ENCODE measurements at places on chromosomes 3 and 15. TPM values are rescaled to one million over a fixed set of nuclear protein-coding genes. Genes with fewer than 3 reads are reported as not detected.

The PLA2G4D gene
- total RNA-seq, result not detected

The ITIH1 gene
- not detected for total RNA-seq

The KCNMB2 gene
- total RNA-seq, result 1.9 TPM

The OPA1 gene
- 51.0 TPM for total RNA-seq

DNA sequence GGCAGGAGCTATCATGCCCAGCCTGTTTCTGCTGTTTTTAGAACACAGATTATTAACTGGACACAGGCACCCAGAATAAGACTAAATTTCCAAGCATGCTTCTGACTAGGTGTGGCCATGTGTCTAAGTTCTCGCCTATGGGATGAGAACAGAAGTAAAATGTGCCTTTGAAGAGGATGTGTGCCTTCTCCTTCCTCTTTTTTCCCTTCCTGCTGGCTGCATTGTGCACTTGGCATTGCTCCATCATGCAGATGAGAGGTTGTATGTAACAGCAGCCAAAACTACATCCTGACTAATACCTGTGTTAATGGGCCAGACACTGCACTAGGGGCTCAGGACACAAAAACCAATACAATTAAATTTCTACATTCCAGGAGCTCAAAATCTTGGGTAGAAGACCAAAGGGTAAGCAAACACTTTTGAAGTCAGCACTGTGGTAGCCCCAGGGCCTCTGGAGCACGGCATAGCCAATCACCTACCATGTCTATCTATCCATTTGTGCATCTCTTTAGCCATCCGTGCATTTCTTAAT is 40.9 kb upstream of the RNU6-1 start:
- H3K27ac ChIP-seq, result no peak overlapping the region
- DNase-seq, result no peak
- no peaks in the 10 kb centered on the region for H3K36me3 ChIP-seq
- H3K4me1 ChIP-seq, result no peaks in the 10 kb centered on the region
- no peaks in the 10 kb centered on the region for H3K27me3 ChIP-seq

- H3K4me1 ChIP-seq, result no peaks in the 10 kb centered on the region
- no peak overlapping the region for H3K4me3 ChIP-seq
- no peak for DNase-seq
- no peak overlapping the region for H3K27ac ChIP-seq
Observed at GRCh38 chr3:25150199-25150598, 277.9 kb upstream of the RARB start.

GRCh38 chr3:172279974-172280373 is 168.3 kb downstream of the GHSR start:
- no peak for DNase-seq
- H3K4me1 ChIP-seq, result peaks cover 22% of the 10 kb centered on the region
- no peak overlapping the region for H3K27ac ChIP-seq

DNA sequence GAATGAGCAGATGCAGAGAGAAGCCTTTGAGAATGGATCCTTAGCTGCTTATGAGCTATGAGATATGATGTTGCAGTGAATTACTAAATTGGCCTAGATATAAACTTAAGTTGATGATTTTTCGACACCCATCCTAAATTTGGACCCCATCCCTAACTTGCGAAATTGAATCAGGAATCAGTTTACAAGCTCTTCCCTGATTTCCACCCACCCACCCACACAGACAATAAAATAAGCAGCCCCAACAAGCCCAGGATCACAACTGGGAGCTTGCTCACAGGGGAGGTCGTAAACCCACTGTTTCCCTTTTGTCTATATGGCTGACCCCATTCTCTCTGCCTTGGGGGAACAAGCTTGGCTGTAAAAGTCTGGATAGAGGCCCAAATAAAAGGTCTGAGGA is 57.3 kb downstream of the GREM1 start:
- H3K4me3 ChIP-seq, result no peak overlapping the region
- H3K4me1 ChIP-seq, result no peaks in the 10 kb centered on the region
- H3K36me3 ChIP-seq, result no peaks in the 10 kb centered on the region
- DNase-seq, result no peak
- H3K27ac ChIP-seq, result no peak overlapping the region

- no peak overlapping the region for H3K27ac ChIP-seq
- DNase-seq, result no peak
- H3K36me3 ChIP-seq, result no peaks in the 10 kb centered on the region
- H3K4me3 ChIP-seq, result no peak overlapping the region
Observed at GRCh38 chr15:84697236-84697990, 18.5 kb downstream of the SEC11A start.

DNA sequence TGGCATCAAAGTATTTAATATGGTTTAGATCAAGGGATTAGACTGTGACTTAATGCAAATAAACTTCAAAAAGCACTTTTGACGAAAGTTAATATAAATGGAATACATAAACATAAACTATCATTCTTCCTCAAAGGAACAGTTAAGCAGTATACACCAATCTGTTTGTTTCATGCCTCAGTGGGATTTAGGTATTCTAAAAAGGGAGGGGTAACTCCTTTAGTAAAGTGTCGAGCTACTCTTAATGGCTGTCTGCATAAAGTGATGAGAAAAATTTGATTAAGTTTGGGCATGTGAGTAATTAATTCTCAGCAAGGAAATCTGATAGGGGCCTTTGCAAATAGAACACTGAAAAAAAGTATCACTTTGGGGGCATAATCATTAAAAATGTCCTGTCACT is 176.9 kb downstream of the FRMD5 start:
- H3K27ac ChIP-seq, result no peak overlapping the region
- DNase-seq, result no peak
- H3K36me3 ChIP-seq, result no peaks in the 10 kb centered on the region
- no peaks in the 10 kb centered on the region for H3K27me3 ChIP-seq
- H3K4me3 ChIP-seq, result no peak overlapping the region
- no peaks in the 10 kb centered on the region for H3K4me1 ChIP-seq

DNA sequence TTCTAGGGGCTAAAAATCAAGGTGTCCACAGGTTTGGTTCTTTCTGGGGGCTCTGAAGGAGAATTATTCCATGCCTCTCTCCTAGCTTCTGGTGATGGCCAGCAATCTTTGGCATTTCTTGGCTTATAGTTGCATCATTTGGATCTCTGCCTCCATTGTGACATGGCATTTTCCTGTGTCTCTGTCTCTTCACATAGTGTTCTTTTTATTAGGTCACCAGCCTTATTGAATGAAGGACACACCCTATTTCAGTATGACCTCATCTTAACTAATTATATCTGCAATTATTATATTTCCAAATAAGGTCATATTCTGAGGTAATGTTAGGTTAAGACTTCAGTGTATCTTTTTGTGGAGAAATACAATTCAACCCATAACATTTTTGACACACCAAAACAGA is 3.2 kb upstream of the GBE1 start:
- peaks cover 17% of the 10 kb centered on the region for H3K4me1 ChIP-seq
- no peak overlapping the region for H3K4me3 ChIP-seq
- no peak for DNase-seq

GRCh38 chr3:188471723-188472122 is 317.8 kb downstream of the LPP start:
- peak overlapping the region; percentile 16 for H3K27ac ChIP-seq
- no peak overlapping the region for H3K4me3 ChIP-seq
- H3K27me3 ChIP-seq, result no peaks in the 10 kb centered on the region
- DNase-seq, result no peak
- H3K36me3 ChIP-seq, result no peaks in the 10 kb centered on the region
- H3K4me1 ChIP-seq, result peaks cover 71% of the 10 kb centered on the region

DNA sequence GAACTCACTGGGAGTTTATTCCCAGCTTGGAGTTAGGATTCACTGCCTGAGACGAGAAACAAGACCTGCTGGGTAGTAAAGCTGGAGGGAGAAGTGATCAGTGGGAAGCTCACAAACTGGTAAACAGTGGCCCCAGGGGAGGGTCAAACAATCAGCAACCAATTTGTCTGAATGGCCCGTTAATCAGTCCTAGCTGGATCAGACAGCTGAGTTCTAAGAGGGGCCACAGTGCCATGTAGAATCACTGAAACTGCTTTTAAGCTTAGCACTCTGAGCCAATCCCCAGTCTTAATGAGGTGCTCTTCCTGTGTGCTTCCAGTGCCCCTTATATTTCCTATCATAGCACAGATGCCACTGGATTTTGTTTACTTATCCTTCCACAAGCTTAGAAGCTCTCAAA is 591.7 kb downstream of the RSL24D1 start:
- no peak for DNase-seq
- no peaks in the 10 kb centered on the region for H3K27me3 ChIP-seq
- no peaks in the 10 kb centered on the region for H3K36me3 ChIP-seq
- no peak overlapping the region for H3K4me3 ChIP-seq

- H3K4me1 ChIP-seq, result no peaks in the 10 kb centered on the region
- no peak for DNase-seq
Observed at GRCh38 chr3:80601479-80601878, 833.7 kb upstream of the ROBO1 start.

GRCh38 chr3:157754451-157754850 is 251.2 kb upstream of the VEPH1 start:
- H3K4me1 ChIP-seq, result no peaks in the 10 kb centered on the region
- H3K36me3 ChIP-seq, result no peaks in the 10 kb centered on the region
- DNase-seq, result no peak
- no peak overlapping the region for H3K4me3 ChIP-seq

GRCh38 chr3:88137836-88138235 is 11.9 kb upstream of the C3orf38 start:
- H3K27ac ChIP-seq, result no peak overlapping the region
- H3K4me1 ChIP-seq, result no peaks in the 10 kb centered on the region
- H3K4me3 ChIP-seq, result no peak overlapping the region
- H3K27me3 ChIP-seq, result no peaks in the 10 kb centered on the region
- no peak for DNase-seq

DNA sequence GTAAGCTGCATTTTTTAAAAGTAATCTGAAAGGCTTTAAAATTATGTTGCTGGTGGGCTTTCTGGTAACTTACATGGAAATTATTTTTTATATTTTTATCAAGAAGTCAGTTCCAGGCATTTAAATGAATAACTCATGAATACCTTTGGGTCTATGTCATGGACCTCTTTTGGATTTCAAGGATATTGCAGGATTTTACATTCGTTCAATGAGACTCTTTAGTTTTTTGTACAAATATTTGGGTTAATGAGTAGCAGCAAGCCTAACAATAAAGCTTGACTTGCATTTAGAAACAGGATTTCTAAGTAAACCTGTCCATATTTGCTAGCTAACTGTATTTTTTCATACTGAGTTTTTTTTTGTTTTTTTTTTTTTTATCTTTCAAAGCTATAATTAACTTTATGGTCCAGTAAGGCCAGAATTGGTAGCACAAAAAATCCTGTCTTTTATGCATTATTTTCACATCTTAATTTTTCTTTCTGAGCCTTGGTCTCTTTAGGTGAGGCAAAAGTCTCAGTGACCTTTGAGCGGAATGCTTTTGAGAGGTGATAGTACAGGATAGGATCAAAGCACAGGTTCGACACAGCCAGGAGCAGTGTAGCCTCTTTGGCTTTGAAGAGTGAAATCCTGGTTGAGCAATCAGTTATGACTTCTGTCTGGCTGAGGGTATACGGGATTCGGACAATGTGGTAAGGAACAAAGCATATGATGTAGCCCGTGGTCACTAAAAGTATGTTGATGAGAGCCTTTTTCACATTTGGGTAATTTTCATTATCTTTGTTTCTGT is 4.8 kb downstream of the GPR171 start:
- no peaks in the 10 kb centered on the region for H3K27me3 ChIP-seq
- no peaks in the 10 kb centered on the region for H3K36me3 ChIP-seq
- no peak for DNase-seq
- no peak overlapping the region for H3K27ac ChIP-seq
- H3K4me1 ChIP-seq, result no peaks in the 10 kb centered on the region
- H3K4me3 ChIP-seq, result no peak overlapping the region

GRCh38 chr3:125108833-125109535 is 53.2 kb upstream of the HEG1 start:
- H3K4me1 ChIP-seq, result no peaks in the 10 kb centered on the region
- no peaks in the 10 kb centered on the region for H3K27me3 ChIP-seq
- no peak overlapping the region for H3K27ac ChIP-seq
- H3K4me3 ChIP-seq, result no peak overlapping the region

GRCh38 chr15:75023872-75024636 is 664 bp downstream of the PPCDC start:
- H3K4me3 ChIP-seq, result peak overlapping the region; percentile 94
- DNase-seq, result no peak
- no peaks in the 10 kb centered on the region for H3K27me3 ChIP-seq
- H3K27ac ChIP-seq, result peak overlapping the region; percentile 88
- H3K36me3 ChIP-seq, result no peaks in the 10 kb centered on the region
- H3K4me1 ChIP-seq, result peaks cover 20% of the 10 kb centered on the region

DNA sequence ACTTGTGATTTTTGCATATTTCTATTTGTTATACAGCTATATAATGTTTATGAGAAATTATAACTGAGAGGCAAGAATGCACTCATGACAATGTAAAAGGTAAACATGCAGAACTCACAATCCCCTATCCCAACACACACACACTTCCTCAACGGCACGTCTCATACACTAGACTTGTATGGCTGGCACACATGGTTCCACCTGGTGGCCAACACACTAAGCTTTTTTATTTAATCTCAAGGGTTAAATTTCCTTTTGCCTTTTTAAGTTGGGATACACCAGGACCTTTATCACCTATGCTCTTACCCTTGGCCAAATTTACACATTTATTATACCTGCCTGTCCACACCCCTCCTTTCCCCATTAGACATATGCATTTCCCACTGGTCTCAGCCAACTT is 88.6 kb upstream of the PSMD6 start:
- H3K27ac ChIP-seq, result no peak overlapping the region
- no peaks in the 10 kb centered on the region for H3K36me3 ChIP-seq
- H3K27me3 ChIP-seq, result no peaks in the 10 kb centered on the region
- peaks cover 45% of the 10 kb centered on the region for H3K4me1 ChIP-seq
- DNase-seq, result no peak

DNA sequence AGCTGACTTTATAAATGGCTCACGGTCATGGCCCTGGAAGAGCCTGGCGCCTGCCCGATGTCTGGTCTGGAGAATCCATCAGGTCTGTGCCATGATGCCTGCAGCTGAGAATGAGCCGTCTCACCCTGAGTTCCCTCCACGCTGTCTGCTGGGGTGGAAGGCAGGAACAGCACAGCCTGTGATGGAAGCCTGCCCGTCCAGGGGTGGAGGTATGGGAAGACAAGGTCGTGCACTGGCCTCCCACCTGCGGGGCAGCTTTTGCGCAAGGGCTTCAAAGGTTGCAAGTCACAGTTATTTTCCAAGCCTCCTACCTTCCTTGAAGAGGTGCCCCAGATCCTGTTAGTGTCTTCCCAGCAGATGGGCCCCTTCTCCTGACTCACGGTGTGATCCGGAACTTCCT is 275.5 kb downstream of the FAM43A start:
- no peaks in the 10 kb centered on the region for H3K27me3 ChIP-seq
- DNase-seq, result no peak
- no peaks in the 10 kb centered on the region for H3K4me1 ChIP-seq
- H3K4me3 ChIP-seq, result no peak overlapping the region

DNA sequence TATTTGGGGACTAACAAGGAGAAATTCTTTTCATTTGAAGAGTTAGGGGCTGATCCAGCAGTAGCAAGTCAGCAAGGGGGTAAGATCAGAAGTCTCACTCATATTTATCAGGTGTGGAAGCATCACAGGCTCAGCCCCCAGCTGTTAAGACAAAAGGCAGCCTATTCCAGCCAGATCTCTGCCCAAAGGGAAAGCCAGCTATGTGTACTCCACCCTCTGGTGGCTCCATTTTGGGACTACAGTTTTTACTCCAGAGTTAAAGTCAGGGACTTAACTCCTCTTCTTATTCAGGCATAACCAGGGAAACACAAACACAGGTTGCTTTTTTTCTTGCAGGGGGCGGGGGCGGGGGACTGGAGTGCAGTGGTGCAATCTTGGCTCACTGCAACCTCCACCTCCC is 19.2 kb downstream of the UBP1 start:
- no peak for DNase-seq
- H3K27ac ChIP-seq, result no peak overlapping the region
- H3K36me3 ChIP-seq, result no peaks in the 10 kb centered on the region
- no peak overlapping the region for H3K4me3 ChIP-seq
